Spinal cord (tissue), 10 donors: ENCODE measurements at places on chromosomes 11 and 22. TPM values are rescaled to one million over a fixed set of nuclear protein-coding genes. Genes with fewer than 3 reads are reported as not detected.

OR4D5 gene
- polyA plus RNA-seq: not detected

PPP2R5B gene
- 96.4 TPM for polyA plus RNA-seq

CCDC82 gene
- polyA plus RNA-seq: 76.8 TPM

OR6T1 gene
- polyA plus RNA-seq: not detected

TP53AIP1 gene
- polyA plus RNA-seq: 1.4 TPM

LSP1 gene
- polyA plus RNA-seq: 2.1 TPM

OR10G6 gene
- polyA plus RNA-seq: not detected

POLD3 gene
- 17.7 TPM for polyA plus RNA-seq

KRTAP5-2 gene
- not detected for polyA plus RNA-seq
